IMR-90 (cell line): ENCODE measurements at places on chromosomes 2 and 18. TPM values are rescaled to one million over a fixed set of nuclear protein-coding genes. Genes with fewer than 3 reads are reported as not detected.

DNA sequence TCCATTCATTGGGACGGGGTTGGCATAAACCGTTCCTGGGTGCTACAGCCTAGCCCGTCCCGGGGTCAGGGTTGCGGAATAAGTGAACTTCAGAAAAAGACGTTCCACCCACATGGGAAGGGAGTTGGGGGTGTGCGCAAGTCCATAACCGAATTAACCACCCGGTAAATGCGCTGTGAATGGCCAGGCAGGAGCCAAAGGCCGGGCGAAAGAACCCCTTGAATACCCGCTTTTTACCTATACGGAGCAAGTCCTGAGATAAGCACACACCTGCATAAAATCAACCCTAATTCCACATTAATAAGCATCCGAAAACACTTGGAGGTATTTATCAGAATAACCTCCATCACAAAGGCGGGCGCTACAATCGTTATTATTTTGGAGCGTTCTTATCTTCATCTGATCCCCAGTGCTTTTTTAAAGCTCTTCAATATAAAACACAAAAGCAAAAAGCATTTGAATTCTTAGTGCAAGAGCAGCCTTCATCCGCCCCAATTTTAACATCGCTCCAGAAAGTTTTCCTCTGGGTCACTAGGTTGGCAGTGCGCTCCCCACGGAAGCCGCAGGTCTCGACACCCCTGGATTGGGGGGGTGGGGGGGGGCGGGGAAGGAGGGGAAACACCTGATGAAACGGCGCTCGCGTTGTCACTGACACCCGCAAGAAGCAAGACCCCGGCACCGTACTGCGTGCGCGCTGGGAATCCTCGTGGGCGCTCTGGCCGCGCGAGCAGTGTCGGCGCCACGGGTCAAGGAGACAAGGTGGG, 1.2 kb downstream of the SATB2 start:
- DNase-seq = no peak
- no peaks in the 10 kb centered on the region for H3K27me3 ChIP-seq
- H3K4me3 ChIP-seq = peak overlapping the region; percentile 78
- H3K36me3 ChIP-seq = no peaks in the 10 kb centered on the region

DNA sequence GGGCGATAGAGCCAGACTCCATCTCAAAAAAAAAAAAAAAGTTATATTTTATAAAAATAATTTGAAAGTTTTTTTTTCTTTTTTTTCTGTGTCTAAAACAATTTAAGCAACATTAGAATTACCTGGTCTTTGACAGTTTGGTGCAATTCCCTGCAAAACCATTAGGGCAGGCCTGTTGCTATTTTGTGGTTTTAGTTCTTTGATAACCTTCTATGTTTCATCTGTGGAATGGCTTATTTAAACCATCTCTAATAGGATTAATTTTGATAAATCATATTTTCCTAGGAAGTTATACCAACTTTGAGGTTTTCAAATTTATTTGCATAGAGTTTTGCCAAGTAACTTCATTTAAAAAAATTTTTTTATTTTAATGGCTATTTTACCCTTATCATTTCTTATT, 141.2 kb upstream of the TWIST2 start:
- no peak for DNase-seq
- H3K36me3 ChIP-seq = no peaks in the 10 kb centered on the region
- no peaks in the 10 kb centered on the region for H3K4me1 ChIP-seq
- H3K27ac ChIP-seq = no peak overlapping the region

- no peak overlapping the region for H3K4me3 ChIP-seq
- H3K27me3 ChIP-seq = no peaks in the 10 kb centered on the region
- peaks cover 8% of the 10 kb centered on the region for H3K4me1 ChIP-seq
- H3K36me3 ChIP-seq = no peaks in the 10 kb centered on the region
Observed at GRCh38 chr18:61609131-61609530, 275.9 kb downstream of the CDH20 start.

GRCh38 chr18:24894880-24895279, 434.4 kb downstream of the HRH4 start:
- H3K4me3 ChIP-seq = no peak overlapping the region
- peak; percentile 20 for DNase-seq
- peak overlapping the region; percentile 2; the same call in 1 of the 2 replicates for H3K27ac ChIP-seq
- H3K4me1 ChIP-seq = peaks cover 11% of the 10 kb centered on the region

DNA sequence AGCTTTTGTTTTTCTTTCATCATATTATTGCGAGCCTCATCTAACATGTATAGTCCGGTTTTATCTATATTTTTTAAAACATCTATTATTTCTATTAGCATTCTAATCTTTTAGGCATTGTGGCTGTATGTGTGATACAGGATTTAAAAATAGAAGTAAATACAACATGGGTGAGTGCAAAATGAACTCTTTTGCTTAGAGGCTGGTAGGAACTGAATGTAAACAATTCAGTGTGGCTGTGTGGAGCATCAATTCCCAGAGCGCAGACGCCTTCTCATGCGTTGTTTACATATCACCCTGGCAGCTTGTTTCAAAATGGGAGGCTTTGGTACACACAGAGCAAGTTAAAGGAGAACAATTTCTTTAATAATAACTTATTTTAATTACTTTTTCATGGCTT, 836 bp downstream of the DTNA start:
- peak overlapping the region; percentile 1; the same call in 1 of the 2 replicates for H3K27ac ChIP-seq
- H3K27me3 ChIP-seq = no peaks in the 10 kb centered on the region

DNA sequence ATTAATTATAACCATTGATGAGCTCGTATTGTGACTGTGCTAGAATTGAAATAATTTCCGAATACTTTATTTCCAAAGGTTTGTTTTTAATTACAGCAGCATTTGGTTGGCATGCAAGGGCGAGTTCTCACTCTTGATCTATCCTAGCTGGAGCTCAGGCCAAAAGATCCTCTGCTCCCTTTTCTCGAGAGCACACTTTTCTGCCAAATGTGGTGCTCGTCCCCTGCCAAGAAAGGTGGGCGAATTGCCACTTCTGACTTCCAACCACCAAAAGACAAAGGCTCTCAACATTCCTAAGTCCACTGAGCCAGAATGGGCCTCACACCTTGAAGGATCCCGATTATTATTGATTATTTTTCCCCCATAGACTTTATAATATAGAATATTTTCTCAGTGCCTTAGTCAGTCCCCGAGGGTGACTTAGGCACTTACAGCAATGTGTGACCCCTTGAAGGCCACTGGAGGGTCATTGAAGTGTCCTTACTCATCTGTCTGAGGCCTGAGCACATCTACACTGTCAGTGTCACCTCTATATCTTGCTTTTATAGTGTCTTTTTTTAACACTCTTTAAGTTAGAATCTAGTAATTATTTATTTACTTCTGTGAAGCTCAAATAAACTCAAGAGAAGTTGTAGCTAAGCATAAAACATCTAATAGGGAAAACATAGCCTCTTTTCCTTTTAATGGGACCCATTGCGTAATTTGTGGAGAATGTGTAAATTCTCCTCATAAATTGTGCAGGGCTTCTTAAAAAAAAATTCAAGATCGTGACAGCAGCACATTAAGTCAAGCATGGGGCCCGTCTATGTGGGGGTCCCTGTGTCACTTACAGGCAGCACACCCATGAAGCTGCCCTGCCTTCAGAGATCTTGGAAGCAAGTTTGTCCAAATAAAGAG, 98.3 kb downstream of the MEIS1 start:
- H3K36me3 ChIP-seq = peaks cover 24% of the 10 kb centered on the region
- no peak overlapping the region for H3K4me3 ChIP-seq
- H3K27me3 ChIP-seq = no peaks in the 10 kb centered on the region
- no peak for DNase-seq

DNA sequence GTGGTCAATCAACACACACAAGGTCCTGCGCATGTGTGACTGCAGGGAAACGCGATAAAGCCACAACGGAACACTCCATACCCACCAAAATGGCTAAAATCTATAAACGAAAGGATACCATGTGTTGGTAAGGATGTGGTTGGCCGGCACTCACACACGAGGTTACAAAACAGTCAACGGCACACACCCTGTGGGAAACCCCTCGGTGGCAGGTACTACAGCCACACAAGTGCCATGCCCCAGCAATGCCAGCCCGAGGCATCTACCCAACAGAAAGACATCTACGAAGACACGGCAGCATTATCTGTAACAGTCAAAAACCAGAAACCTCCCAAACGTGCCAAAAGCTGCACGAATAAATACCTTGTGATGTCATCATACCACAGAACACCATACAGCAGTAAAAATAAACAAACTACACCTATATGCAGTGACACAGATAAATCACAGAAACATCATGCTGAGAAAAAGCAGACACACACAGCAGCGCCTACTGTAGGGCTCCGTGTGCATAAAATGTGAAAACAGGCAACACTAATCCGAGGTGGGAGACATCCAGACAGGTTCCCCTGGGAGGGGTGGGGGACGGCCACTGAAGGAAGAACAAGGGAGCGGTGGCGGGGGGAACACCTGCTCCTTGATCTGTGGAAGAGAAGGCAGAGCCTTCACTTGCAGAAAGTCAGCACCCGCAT, 36.7 kb downstream of the HDAC4 start:
- no peak overlapping the region for H3K4me3 ChIP-seq
- peaks cover 6% of the 10 kb centered on the region; the same call in 1 of the 2 replicates for H3K4me1 ChIP-seq
- DNase-seq = no peak
- H3K27me3 ChIP-seq = no peaks in the 10 kb centered on the region

DNA sequence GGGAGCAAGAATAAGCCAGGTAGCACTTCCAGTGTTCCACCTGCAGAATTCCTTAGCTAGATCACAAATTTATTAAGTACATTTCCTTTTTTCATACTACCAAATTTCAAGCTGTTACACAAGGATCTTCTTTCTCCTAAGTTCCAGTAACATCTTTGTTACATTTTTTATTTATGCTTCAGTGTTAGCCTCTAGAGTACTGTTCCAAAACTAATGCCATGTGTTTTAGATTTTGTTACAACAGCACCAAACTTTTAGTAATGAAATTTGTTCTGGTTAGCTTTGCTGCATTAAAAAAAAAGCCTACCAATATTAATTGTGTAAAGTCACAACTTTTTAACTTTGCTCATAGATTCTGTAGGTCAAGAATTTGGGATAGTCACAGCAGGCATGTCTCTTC, 161.1 kb downstream of the CAMKMT start:
- H3K27ac ChIP-seq = no peak overlapping the region
- no peak overlapping the region for H3K4me3 ChIP-seq
- H3K36me3 ChIP-seq = no peaks in the 10 kb centered on the region
- H3K4me1 ChIP-seq = no peaks in the 10 kb centered on the region
- DNase-seq = no peak

DNA sequence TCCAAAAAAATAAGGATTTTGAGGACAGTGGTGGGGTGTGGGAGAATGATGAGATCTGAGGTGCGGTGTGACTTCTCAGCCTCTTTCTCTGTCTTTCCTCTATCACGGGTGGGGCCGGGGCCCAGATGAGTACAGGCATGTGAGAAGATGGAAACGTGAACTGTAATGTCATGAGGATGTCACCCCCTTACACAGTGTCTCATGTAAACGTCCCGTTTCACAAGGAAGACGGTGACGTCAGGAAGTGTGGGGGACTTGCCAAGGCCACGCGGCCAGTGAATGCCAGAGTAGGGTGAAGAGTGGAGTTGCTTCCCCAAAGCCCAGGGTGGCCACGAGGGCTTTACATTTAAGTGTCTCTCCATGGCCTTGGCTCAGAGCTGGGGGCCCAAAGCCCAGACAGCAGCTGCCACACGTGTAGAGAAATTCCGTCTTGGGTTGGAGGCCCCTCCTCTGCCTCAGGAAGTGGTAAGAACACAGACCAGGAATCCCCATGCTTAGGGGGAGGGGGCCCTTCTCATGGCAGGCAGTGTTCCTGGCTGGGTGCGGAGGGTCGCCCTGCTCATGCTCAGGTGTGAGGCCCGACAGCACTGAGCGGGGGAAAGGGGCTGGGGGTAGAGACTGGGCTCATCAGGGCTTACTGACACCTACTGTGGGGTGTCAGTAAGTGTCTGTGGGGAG, 80.9 kb upstream of the SMAD7 start:
- H3K36me3 ChIP-seq = no peaks in the 10 kb centered on the region
- peaks cover 6% of the 10 kb centered on the region; the same call in 1 of the 2 replicates for H3K4me1 ChIP-seq
- H3K27me3 ChIP-seq = peaks cover 5% of the 10 kb centered on the region; the same call in 1 of the 2 replicates
- H3K4me3 ChIP-seq = no peak overlapping the region

DNA sequence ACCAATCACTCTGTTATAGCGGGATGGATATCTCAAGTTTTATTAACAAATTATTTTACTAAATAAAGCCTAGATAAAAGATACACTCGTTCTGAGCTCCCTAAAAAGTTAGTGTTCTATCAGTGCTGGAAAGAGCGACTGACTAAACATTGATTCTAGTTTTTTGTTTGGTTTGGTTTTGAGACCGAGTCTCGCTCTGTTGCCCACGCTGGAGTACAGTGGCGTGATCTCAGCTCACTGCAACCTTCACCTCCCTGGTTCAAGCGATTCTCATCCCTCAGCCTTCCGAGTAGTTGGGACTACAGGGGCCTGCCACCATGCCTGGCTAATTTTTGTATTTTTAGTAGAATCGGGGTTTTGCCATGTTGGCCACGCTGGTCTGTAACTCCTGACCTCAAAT, 73.8 kb upstream of the CDCA7 start:
- no peak overlapping the region for H3K4me3 ChIP-seq
- no peaks in the 10 kb centered on the region for H3K4me1 ChIP-seq
- no peaks in the 10 kb centered on the region for H3K36me3 ChIP-seq
- H3K27ac ChIP-seq = no peak overlapping the region
- DNase-seq = no peak

GRCh38 chr2:202361108-202361507, 15.0 kb upstream of the BMPR2 start:
- DNase-seq = peak; percentile 81
- no peaks in the 10 kb centered on the region for H3K36me3 ChIP-seq
- H3K4me3 ChIP-seq = no peak overlapping the region
- peaks cover 4% of the 10 kb centered on the region for H3K4me1 ChIP-seq

DNA sequence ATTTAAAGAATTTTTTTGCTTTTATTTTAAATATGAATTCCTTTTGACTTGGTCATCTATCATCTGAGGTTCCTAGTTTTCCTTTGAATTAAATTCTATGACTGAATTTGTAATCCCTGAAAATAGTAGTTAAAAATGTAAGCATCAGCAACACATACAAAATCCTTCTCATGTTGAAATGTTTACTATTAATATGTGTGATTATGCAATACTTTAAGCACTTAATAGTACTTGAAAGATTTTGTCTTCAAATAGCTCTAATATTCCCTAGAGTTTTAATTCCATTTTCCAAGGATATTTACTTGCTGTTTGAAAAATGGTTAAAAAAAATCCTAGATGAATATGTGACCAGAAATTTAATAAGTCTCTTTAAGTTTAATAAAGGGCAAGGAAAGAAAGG, 26.6 kb upstream of the SPATS2L start:
- no peaks in the 10 kb centered on the region for H3K27me3 ChIP-seq
- H3K36me3 ChIP-seq = no peaks in the 10 kb centered on the region
- H3K27ac ChIP-seq = no peak overlapping the region

The CD8B2 gene
- not detected in 2 replicates for total RNA-seq

The GALNT5 gene
- total RNA-seq = 63.3 and 73.6 TPM in 2 replicates

The COLEC11 gene
- total RNA-seq = under 0.01 and 0.28 TPM in 2 replicates

The PIEZO2 gene
- 3.3 and 4.1 TPM in 2 replicates for total RNA-seq

The SERPINB3 gene
- total RNA-seq = not detected in 2 replicates

The FSIP2 gene
- total RNA-seq = under 0.01 TPM in 1 of 2 replicates, not detected in the other

The MBP gene
- total RNA-seq = 0.90 and 1.4 TPM in 2 replicates

The SERPINB11 gene
- total RNA-seq = 0.18 TPM in 1 of 2 replicates, not detected in the other
